Panc1 (cell line): ENCODE measurements at places on chromosomes 6 and 20. TPM values are rescaled to one million over a fixed set of nuclear protein-coding genes. Genes with fewer than 3 reads are reported as not detected.

Gene TNNC2
- 0.26 TPM for total RNA-seq

Gene SNAI1
- 8.8 TPM for total RNA-seq

Gene ERGIC3
- 265 TPM for total RNA-seq

DNA sequence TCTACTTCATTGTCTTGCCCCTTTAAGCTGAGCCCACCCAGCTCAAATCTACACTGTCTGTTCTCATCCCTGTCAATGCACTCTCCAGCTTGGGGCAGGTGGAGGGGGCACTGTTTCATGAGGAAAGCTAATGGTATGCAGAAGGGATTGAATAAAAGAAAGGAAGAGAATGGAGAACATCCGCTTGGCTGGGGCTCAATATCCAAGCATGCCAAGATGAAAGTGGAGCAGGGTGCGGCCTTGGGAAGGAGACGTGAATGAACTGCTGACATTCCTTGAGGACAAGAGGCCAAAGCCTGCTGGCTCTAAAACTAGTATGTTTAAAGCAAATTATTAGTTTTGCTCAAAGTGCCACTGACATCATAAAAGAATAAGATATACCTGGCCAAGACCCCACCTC is 24.2 kb downstream of the AKAP12 start:
- DNase-seq, result no peak
